AG09319 (cell line): ENCODE measurements at places on chromosomes 6 and 20.

- DNase-seq = no peak
Observed at GRCh38 chr6:71481011-71481410, 192.4 kb downstream of the OGFRL1 start.

GRCh38 chr6:87118054-87118453 lies 23.1 kb upstream of the CGA start:
- DNase-seq = no peak

DNA sequence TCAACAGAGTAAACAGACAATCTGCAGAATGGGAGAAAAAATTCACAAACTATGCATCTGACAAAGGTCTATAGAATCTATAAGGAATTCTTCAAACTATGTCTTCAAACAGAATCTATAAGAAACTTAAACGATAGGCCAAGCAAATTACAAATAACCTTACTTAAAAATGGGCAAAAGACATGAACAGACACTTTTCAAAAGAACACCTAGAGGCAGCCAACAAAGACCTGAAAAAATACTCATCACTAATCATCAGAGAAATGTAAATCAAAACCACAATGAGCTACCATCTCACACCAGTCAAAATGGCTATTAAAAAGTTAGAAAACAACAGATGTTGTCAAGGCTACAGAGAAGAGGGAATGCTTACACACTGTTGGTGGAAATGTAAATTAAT lies 81.3 kb downstream of the ID4 start:
- DNase-seq = no peak

DNA sequence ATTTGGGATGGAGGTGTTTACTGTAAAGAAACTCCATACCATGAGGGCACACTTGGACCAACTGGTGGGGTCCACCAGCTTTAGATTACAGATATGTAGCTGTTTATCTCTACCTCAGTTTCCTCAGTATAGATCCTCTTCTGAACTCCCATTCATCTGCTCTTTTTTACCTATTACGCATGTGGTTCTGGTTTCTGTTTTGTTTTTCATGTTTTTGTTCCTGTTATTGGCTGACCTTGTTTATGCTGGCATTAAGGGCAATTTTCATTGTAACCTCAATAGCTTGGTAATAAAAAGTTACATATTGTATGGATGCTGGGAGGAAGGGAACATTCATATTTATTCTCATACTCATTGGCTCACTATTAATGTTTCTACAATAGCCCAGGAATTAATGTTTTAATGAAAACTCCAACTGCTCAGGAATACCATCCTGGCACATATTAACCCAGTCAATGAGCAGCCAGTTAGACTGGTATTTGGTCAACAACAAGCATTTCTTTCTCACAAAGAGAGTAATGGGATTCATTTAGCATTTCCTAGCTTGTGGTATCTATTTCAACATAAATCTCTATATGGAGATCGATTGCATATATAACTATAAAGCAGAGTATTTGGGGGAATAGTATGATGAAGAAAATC lies 83.8 kb upstream of the FAM184A start:
- DNase-seq = no peak

DNA sequence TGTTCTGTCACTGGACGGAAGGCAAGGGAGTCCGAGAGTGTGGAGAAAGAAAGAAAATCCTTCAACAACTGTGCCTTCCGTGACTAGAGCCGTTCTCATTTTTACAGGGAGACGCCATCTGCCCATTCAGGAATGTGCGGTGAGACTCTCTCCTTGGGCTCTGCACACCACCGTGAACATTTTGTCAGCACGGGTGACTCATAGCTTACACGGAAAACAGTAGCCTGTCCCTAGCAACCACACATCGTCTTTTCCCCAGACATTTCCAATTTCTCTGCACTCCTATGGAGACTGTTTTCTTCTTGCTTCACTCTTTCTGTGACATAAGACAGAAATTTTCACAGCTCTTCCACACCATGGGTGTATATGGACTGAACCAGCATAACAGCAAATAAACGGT lies 55.1 kb downstream of the TBXT start:
- no peak for DNase-seq

DNA sequence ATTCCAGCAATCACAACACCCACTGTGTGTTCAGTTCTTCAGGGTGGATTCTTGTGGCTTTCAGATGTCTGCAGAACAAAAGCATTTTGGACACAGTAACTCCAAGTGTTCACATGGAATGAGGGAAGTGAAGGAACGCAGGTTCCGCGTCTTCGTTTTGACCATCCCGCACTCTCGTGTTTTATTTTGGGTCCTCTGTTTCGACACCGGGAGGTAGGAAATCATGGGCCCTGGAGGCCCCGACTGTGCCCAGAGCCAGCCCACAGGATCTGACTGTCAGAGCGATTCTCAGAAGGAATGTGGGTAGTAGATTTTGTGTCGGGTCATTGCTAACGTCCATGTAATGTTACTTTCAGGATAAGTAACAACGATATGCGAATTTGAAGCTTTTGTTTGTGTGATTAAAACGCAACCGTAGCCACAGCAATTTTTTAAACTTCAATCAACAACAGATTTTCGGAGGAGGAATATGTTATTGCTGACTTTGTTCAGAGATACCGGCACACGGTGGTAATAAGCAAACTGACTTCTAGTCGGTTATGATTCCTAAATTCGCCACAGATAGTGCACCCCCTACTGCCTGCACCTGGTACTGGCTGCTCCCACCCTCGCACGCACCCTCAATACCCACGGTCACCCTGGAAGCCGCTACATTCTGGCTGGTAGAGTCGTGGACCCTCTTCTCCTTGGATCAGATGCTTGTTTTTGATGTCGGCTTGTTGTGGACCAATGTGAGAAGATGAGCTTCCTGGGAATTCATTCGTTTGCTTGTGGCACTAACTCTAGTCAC lies 10.5 kb downstream of the NPEPL1 start:
- DNase-seq = no peak

DNA sequence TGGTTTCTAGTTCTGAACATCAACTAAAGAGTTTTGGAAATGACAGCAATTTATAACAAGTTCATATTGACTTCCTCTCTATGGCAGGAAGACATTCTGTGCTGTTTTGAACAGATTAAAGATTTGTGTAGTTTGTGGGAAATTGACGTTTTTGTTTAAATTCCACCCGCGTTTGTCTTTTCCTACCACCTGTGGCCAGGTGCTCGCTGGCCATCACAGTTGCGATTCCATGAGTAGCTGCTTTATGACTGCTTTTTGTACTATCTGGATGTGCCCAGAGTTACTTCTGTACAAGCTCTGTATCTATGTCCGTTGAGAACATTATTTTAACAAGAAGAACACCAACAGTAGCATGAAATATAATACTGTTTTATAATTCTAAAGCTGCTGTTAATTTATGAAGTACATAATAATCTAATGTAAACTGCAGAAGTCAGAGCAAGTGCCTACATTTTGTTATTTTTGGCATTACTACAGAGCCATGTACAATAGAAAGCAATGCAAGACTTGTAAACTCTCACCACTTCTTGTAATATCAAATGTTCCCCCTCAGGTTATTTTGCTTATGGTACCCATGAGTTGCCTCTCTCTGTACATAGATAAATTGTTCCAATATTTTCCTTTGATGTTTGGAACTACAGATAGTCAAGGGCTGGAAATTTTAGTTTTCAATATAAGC lies 33.5 kb downstream of the ZBTB2 start:
- no peak for DNase-seq

DNA sequence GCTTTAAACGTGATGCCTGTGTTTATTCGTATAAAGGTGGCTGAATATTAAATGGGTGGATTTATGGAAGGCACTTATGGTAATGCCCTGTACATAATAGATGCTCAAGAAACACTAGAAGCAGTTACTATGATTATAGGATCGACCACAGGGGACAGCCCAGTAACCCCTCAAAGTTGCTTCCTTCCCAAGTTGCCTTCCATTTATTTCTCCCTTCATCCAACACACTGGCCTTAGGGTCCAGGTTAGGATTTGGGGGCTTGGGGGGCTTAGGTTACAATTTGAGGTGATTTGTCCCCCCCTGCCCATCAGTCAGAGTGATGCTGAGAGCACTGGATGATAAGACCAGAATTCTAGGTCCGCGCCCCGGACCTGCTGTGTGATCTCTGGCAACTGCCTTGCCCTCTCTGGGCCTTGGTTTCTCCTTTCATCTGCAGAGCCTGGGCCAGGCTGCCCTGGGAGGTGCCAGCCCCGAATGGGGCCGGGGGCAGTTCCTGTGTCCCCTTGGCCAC lies 101.5 kb downstream of the CEBPB start:
- no peak for DNase-seq

DNA sequence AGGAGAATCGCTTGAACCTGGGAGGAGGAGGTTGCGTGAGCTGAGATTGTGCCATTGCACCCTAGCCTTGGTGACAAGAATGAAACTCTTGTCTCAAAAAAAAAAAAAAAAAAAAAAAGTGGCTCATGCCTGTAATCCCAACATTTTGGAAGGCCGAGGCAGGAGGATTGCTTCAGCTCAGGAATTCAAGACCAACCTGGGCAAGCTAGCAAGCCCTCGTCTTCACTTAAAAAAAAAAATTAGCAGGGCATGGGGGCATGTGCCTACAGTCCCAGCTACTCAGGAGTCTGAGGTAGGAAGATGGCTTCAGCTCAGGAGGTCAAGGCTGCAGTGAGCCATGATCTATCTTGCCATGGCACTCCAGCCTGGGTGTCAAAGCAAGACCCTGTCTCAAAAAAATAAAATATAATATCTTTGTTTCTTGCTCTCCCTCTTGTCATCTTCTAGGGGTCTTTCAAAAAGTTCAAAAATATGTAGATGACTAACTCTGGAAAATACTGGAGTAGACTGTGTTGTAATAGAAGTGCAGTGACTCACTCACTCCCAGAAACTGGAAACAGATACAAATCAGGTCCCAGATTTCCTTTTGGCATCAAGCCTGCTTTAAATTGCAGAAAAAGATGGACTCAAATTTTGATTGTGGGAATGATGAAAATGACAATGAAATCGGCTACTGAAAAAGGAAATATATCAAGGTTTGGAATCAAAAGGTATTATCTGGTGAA lies 2.8 kb upstream of the GINM1 start:
- DNase-seq = no peak

- DNase-seq = no peak
Observed at GRCh38 chr6:156658966-156659821, 118.0 kb upstream of the ARID1B start.

DNA sequence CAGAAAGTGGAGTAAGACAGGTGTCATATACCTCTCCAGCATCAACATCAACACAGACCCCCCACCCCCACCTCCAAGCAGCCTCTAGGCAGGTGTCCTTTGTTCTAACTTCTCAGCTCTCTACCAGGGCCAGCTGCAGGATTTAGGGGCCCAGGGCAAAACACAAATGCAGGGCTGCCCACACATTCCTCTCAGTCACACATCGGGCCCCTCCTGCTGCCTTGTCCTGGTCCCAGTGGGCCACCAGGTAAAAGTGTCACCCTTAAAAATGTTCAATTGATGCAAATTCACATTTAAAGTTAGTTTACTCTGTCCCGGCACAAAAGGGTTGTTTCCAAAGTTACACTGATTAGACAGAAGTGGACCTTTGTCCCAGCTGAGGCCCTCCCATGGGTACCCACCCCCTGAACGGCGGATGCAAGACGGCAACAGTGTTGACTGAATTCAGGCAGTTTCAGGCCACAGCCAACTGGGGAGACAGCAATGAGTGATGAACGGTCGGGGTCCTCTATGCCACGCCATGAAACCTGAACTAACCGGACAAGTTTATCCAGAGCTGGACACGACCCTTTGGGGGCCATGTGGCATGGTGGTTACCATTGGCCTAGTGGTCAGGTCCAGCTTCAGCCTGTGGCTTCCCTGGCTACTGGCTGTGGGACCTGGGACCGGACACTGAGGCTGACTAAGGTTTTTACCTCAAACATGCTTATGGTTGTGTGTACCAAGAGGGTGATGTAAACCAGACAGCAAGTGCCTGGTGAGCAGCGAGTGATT lies 52.2 kb upstream of the UNC93A start:
- DNase-seq = no peak

GRCh38 chr6:21005816-21006570 lies 471.7 kb downstream of the CDKAL1 start:
- DNase-seq = no peak

DNA sequence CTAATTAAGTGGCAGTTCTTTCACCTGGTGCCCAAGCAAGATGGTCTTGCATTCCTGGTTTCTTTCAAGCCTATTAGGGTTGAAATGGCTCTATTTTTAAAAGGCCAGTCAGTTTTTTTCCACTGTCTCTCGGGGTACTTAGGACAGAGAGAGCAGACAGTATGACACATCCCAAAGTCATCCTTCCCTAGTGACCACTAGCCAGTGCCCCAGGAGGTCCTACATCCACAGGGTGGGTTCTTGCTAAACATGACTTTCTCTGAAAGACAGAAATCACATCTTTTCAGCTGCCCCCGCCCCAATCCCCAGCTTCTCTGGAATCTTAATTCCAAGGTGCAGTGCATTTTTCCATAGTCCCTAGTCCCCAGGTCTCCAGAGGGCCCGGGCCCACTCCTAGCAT lies 192.4 kb downstream of the SLC24A3 start:
- no peak for DNase-seq

DNA sequence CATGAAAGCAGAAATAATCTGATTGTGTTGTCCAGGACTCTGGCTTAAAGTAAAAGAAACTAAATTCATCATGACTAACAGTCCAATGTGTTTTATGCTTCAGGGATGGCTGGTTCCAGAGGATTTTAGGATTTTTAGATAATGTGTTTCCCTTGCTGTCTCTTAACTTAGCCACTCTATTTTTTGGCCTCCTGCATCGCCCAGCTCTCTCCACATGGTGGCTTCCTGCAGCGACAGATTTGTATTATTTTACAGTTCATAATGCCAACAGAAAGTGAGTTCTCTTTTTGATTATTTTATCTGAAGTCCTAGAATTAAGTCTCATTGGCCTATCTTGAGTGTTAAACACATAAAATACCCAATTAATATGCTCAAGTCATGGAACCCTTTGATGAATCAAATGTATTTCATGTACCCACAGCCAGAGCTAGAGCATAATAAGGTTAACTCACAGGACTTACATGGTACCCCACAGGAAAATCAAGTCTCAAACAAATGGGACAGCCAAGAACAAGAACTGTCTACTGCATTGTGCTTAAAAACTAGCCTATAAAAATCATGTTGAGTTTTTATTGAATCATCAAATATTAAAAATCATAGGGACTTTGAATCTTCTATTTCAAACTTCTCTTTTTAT lies 582.5 kb downstream of the DOK5 start:
- no peak for DNase-seq

DNA sequence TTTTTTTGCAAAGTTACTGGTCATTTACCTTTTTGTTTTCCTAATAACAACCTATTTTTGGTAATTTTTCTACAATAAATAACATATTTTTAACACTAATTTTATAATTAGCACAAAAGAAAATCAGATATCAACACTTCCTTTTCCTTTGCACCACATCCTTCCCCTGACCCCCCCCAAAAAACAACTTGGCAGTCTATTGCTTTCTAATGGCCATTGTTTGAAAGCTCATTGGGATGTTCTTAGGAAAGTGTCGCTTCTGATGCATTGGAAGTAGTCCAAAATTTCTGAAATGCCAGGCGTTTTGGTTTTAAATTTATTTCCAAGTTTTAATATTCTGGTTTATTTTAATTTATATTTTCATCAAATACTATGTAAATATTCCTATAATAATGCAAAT lies 407.8 kb downstream of the EYS start:
- DNase-seq = no peak

GRCh38 chr20:45892049-45892825 lies 1.1 kb downstream of the CTSA start:
- no peak for DNase-seq
